Fibroblast of villous mesenchyme (primary cell): ENCODE measurements at places on chromosomes 3 and 15. TPM values are rescaled to one million over a fixed set of nuclear protein-coding genes. Genes with fewer than 3 reads are reported as not detected.

FMN1 gene
- 4.5 and 8.6 TPM in 2 replicates for total RNA-seq

- DNase-seq = no peak
These were observed 163.5 kb downstream of the CNTN4 start for GRCh38 chr3:2262204-2262603.

NANOGP8 gene
- total RNA-seq = 0.32 TPM in 1 of 2 replicates, not detected in the other

- DNase-seq = no peak
These were observed 17.8 kb downstream of the CEP19 start for GRCh38 chr3:196694202-196694638.
